ENCODE measurements at places on chromosomes 16 and 17.

DNA sequence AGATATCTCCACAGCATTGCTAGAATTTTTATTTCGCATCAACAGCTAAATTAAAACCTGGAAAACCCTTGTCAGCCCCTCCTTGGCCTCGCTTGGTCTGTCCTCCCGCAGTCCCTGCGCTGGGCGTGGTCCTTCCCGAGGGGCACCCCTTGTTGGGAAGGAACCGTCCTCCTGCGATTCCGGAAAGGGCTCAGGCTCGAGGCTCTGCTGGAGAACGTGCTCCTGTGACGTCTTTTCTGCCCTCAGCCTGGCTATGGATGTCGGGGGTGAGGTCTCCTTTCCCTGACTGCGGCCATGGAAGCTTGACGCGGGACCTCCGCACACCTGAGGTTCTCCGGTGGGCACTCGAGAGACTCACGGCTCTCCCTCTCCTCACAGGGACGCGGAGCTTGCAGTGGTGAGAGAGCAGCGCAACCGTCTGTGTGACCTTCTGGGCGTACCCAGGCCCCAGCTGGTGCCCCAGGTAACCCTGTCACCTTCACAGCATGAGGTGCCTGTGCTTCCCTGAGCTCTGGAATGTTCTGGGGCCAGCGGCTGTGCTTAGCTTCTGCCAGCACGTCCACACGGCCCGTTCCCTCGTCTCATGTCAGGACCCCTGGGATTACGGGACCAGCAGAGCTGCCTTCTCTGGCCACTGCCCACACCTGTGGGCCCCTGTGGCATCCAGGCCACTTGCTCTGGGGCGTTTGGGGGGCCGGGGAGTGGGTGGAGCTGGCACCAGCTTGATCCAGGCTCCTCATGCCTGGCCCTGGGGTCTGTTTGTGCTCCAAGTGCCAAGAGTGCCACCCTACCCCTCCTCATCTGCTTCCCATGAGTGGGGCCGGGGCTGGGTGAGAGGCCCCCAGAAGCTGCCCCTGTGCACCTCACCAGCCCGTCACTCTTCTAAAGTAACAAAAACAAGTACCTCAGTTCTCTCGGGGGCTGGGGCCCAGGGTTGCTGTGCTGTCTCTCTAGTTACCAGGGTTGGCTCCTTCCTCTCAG lies 101.5 kb upstream of the ZNF750 start:
- no peak for DNase-seq

DNA sequence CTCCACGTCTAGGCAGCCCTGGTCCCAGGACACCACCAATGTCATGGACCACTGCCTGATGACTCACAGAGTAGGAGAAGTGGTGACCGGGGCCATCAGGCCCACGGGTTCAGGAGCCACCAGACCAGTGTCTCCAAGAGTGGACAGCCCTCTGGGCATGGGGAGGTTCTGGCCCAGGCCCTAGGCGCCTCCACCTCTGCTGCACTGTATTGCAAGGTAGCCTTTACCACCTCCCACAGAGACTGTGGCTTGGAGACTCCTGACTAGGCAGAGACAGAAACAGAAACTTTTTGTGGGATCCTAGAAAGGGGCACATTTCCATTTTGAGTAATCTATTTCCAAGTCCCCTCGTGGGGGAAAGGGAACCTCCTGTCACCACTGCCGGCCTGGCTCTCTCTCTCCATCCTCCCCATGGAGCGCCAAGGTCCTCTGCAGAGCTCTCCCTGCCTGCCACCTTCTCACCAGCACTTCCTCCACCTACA lies 2.9 kb downstream of the CDIP1 start:
- DNase-seq: no peak

- no peak for DNase-seq
Observed at GRCh38 chr16:58235663-58236062, 37.8 kb upstream of the CSNK2A2 start.

DNA sequence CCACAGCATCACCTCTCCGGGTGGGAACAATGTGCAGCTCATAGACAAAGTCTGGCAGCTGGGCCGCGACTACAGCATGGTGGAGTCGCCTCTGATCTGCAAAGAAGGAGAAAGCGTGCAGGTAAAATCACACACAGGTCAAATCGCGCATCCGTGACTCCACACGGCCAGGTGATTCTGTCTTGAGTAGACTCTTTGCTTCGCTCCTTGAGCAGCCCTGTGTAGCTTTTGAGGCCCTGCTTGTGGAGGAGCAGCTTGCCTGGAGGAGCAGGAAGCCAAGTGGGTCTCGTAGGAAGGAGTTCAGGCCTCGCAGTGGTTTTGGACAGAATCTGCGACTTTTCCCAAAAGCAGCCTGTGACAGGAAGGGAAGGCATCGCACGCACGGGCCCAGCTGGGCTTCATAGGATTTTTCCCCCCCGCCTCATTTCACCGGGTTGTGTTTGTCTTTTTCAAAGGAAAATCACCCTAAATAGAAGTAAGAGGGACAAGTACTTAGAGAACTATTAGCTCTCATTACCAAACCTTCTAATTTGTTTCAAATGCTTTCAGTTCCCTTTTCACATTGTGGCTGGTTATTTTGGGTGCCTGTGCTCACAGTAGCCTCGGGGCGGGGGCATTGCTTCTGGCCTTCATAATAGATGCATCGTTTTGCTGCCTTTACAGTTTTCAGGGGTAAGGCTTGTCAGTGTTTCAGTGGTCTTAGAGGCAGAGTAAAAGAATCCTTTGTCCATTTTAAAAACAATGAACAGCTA lies 71.5 kb downstream of the SEC14L1 start:
- no peak for DNase-seq

GRCh38 chr17:16986391-16986790 lies 14.5 kb upstream of the TNFRSF13B start:
- no peak for DNase-seq

GRCh38 chr17:58270476-58271215 lies 10.1 kb downstream of the MPO start:
- DNase-seq: no peak

DNA sequence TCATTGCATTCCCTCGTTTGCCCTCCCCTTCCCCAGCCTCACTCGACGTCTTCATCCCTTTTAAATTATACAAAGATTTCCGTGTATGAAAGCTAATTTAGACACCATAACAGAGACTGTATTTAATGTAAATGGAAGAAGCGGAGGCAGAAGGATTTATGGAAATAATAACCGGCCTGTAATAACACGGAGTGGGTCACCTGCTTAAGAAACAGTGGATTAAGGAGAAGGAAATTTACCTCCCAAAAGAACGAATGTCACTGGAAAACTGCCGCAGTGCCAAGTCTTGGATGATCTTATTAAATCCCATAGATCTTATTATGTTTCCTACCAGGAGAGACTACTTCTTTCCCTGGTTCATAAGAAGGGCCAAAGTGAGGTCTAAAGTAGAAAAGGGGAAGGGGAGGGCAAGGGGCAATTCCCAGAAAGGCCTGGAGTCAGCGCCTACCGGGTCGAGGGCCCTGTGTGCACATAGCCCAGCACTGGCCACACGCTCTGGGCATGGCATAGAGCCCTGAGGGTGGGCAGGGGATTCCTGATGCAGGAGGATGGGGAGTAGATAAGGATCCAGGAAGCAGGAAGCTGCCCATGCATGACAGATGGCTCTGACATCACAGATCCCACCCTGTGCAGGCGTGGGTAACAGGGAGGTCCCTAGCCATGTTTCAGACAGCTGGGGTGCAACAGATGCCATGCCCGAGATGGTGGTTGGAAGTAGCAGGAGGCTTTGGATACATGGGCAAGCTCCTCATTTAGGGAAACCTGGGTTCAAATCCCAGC lies 56.2 kb upstream of the RPL38 start:
- DNase-seq: no peak

DNA sequence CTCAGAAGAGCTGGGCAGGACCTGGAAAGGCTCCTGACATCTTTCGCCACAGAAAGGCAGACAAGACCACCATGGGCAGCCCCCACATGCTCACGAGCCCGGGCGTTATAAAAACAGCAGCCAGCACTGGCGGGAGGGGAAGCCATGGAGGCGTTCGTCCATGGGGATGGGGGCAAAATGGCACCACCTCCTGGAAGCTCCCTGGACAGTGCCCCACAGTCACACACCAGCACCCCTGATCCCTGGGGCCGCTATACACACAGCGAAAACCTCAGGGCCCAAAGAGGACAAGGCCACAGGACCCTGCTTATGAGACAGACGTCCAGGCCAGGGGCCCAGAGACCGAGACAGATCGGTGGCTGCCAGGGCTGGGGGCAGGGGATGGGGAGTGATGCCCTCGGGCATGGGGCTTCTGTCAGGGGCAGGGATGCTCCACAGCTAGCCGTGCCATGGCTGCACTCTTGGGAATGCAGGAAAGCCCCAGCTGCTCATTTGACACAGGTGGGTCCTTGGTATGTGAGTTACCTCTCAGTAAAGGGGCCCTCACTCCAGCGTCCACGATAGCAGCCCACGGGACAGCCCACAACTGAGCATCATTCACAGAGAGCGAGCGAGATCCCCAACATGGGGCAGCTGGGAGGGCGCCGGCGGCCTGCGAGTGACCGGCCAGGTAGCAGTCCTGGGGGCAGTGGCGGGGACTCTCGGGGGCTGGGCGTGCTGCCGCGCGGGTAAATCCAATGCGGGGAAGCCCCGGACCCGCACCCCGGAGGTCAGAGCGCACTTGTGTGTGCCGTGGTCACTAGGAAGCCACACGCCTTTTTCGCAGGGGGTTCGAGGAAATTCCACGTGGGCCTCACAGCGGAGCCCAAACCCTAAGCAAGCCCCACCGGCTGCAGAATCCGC lies 6.4 kb upstream of the PVALEF start:
- DNase-seq: no peak

DNA sequence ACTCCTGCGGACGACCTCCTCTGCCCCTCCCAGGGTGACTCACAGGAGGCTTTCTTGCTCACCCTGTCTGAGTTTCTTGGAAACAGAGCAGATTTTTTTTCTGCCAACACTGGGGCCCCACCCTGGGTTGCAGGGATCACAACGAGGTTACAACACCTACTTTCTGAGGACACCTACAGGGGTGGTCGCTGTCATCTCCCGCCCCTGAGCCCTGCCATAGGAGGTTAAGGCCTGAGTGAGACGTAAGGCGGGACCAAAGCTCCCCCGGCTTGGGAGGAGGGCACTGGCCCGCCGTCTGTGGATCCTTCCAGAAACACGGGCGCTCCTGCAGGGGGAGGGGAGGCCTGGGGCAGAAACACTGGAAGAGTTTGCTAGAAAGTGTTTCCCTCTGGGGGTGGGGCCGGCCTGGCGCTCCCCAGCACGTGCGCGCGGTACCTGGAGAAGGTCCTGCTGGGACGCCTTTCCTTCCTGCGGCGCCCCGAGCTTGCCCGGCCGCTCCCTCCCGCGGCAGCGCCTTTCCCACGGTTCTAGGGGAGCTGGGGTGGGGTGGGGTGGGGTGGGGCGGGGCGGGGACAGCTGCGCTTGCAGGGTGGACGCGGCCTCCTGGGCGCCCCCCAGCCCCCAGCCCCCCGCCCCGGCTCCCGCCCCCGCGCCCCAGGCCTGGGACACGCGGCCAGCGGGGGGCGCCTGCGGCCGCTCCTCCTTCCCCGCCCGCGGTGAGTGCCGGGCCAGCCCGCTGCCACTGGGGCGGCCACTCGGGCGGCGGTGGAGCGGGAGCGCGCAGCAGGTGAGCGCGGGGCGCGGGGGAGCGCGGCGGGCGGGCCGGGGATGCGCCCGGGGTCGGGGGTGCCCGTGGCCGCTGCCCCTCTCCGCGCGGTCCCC lies 20.7 kb upstream of the ADCY7 start:
- peak; percentile 35 for DNase-seq

DNA sequence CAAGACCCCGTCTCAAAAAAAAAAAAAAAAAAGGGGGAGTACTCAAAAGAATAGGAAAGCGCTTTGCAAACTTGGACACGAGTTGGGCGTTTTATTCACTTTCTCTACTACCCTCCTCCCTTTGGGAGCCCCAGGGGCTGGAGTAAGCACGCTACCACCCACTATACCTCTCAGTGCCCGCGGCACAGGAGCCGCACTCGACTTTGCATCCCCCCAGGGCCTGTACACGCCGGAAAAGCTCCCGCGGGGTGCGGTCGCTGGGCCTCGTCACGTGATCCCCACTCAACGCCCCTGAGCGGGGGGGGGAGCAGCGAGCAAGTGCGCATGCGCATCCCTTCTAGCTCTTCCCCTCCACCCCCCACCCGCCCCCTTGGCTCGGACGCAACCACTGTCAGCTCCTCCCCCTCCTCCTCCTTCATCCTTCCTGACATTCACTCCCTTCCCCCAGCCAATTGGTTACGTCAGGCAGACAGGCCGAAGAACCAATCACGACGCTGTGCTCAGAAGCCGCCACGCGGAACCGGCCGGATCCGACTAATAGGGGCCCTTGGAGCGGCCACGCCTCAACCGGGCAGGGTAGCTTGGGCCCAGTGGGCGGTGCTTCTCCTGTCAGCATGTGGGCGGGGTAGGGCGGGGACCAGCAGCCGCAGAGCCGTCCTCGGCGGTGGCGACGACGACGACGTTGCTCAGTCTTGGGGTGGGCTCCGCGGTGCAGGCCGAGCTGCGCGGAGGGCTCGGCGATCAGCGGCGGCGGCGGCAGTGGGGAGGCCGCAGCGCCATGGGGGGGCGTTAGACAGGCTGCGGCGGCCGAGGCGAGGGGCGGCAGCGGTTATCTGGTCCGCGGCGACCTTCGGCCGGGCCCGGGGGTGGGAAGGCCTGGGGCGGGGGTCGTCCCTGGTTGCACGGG lies at the start of gene HAPSTR1:
Gene HAPSTR1, plus strand, starts transcription at position 685 of the 907 bp plus-strand sequence. CDS start 401 bp downstream, outside the sequence.
- peak; percentile 100 for DNase-seq

GRCh38 chr17:42288803-42289610 lies 709 bp downstream of the STAT5A start:
- DNase-seq: peak; percentile 20

DNA sequence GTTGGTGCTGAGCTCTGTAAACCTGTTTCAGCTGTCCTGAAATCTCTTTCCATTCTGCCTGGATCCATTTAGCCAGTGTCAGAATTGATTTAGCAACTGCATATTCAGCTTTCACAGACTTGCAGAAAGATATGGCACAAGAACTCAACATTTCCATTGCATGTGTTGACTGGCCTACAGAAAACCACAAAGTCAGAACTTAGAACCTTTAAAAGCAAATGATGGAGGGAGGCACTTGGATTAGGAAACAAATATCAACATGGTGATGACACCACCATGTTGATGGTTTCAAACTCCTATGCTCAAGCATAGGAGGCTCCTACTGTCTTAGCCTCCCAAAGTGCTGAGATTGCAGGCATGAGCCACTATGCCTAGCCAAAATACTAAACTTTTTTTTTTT lies 52.3 kb upstream of the ARL6IP1 start:
- DNase-seq: no peak

DNA sequence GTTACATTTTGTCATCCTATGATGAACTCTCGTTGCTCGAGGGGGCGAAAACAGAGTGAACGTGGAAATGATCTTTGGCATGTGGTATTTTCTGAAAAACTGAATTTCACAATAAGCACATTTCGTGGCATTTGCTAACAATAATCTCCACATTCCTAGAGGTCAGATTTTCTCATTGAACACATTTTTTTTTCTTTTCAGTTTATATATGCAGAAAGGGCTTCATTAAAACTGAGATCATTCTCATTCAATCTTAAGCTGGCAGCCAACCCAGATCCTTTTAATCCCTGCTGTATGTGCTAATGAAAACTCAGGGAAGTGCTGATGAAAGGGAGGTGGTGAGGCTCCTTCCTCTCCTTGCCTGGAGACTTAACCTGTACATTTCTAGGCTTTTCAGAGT lies 52.6 kb downstream of the PRKCA start:
- DNase-seq: no peak

DNA sequence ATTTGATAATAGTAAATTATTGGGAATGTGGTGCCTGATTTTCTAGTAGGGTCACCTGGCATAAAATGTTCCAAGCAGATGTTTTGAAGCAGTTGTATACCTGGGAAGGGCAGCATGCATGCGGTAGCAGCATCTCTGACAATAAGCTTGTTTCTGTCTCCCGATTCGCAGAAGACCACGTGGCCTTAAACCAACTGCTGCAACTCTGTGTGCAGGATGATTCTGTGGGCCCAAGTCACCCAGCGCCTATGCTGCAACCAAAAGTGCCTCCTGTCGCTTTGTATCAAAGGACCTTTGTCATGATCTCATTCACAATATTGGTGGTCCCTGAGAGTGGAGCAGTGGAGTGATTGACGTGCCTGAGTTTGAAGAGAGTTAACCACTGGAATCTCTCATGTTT lies 8.1 kb downstream of the NDEL1 start:
- DNase-seq: no peak

Data from NCI-H146 (cell line).